ENCODE measurements at places on chromosomes 7 and 10.
A peak's percentile ranks its signal among the peaks of the same experiment; 100 is the strongest.

DNA sequence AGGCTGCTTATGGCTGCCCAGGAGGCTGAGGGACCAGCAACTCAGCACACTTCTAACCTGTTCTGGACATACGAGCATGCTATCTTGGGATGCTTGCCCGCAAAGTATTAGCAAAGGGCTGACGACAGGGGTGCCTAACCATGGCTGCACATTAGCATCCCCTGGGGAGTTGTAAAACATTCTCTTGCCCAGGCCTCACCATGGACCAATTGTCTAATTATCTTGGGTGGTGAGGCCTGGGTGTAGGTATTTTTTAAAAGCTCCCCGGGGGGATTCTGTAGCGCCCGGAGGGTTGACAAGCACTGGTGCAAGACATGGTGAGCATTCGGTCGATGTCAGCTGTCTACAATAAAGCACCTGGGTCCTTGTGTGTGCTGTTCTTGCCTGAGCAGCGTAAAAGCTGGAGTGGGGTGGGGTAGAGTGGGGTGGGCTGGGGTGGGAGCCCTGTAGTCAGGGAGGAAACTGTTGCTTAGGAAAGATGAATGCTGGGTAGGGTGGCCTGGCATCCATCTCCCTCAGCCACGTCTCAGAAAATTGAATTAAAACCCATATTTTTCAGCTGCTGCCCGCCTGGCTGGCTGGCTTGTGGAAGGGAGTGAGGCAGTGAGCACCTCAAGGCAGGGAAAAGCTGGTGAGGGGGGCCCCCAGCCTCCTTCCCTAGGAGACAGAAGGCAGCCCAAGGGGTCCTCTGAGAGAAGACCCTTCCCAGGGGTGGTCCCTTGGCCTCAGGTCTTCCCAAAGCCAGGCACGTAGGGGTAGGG lies 2.9 kb upstream of the ADCYAP1R1 start:
- DNase-seq, result no peak

GRCh38 chr10:95785317-95785716 lies 29.4 kb downstream of the ENTPD1 start:
- no peak for DNase-seq

GRCh38 chr10:7320072-7320471 lies 90.8 kb downstream of the SFMBT2 start:
- no peak for DNase-seq

DNA sequence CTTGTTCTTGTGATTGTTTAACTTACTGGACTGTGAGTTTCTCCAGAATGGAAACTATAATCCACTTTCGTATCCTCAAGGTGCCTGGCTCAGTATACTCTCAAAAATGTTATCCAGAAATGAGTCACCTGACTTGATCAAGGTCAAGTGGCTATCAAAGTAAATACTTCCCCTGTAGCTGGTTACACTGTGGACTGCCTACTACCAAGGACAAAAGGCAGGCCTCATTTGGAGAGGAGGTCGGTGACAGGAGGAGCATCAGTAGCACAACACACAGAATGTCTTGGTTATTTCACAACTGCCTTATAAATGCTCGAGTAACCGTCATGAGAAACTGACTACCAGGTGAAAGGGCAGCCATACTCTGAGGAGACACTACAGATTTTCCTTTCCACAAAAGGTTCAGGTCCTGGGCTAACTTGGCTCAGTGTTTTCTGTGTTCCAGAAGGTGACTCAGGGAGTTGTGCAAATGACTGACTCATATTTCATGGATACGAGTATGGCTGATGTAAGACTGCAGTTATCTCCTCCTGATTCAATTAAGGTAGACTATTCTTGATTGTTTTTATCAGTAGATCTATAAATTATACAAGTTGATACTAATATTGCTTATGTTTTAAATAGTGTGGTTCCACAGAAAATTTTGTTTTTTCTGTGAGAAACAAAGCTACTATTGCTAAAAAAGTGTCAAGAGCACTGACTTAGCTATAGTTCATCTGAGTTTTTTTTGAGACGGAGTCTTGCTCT lies 4.2 kb upstream of the CCNY start:
- DNase-seq, result peak; percentile 94

- DNase-seq, result peak; percentile 17
Observed at GRCh38 chr7:82126576-82126975, 317.0 kb downstream of the CACNA2D1 start.

GRCh38 chr7:96789914-96790313 lies 80.3 kb upstream of the SEM1 start:
- DNase-seq, result no peak

DNA sequence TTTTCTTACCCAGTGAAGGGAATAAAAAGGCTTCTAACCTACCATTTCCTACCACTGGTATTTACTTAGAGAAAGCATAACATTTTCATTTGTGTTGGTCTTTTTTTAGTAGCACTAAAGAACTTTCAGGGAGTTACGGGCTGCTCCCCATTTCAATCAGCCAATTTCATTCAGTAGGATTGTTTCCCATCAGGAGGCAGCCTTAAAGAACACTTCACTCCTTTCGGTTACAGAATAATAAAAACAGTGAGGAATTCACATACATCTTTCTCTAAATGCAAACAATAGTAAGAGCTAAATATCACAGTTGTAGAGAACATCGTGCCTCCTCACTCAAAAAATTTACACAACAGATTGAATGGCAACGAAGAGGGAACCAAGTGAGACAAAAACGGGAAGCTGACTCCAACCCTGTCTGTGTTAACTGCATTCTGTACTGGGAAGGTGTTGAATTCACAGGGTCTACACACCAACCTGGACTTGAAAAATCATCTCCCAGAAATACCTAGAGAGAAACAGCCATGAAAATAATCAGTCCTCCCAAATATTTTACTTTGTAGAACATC lies 55.5 kb upstream of the ABLIM1 start:
- no peak for DNase-seq

- DNase-seq, result no peak
Observed at GRCh38 chr10:69647126-69647525, 17.1 kb downstream of the FAM241B start.

DNA sequence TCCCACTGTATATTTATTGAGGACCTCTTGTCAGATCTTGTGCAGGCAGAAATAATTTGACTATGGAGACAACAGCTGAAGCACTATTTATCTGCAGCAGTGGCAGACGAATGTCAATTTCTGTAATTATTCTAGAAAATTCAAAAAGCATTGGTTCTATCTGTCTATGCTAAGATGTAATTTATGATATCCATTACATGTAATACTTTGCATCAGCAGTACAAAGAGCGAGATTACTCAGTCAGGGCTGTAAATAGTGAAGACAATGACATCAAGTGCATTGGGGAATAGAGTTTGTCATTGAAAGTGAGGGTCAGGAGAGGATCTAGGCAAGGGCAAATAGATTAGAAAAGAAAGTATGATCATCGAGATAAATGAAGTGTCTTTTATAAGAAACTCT lies 508.2 kb downstream of the ZWINT start:
- no peak for DNase-seq

GRCh38 chr7:2872296-2872874 lies 28.3 kb upstream of the GNA12 start:
- no peak for DNase-seq

DNA sequence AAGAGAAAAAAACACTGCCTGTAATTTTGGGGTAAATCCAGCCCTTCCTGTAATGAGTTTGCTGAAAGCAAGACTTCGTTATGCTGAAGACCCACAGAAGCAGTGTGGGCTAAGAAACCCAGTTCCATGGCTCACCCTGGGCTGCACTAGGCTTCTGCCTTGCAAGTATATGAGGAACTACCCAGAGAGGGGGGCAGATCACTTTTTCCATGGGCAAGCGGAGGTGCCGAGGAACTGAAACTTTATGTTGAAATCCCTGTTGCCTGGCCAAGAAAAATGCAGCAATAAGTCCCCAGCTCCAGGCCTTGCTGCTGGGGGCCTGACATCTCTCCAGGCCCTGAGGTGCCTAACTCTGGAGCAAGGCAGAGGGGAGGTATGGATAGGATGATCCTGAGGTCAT lies 8.5 kb downstream of the RASSF4 start:
- DNase-seq, result peak; percentile 67

DNA sequence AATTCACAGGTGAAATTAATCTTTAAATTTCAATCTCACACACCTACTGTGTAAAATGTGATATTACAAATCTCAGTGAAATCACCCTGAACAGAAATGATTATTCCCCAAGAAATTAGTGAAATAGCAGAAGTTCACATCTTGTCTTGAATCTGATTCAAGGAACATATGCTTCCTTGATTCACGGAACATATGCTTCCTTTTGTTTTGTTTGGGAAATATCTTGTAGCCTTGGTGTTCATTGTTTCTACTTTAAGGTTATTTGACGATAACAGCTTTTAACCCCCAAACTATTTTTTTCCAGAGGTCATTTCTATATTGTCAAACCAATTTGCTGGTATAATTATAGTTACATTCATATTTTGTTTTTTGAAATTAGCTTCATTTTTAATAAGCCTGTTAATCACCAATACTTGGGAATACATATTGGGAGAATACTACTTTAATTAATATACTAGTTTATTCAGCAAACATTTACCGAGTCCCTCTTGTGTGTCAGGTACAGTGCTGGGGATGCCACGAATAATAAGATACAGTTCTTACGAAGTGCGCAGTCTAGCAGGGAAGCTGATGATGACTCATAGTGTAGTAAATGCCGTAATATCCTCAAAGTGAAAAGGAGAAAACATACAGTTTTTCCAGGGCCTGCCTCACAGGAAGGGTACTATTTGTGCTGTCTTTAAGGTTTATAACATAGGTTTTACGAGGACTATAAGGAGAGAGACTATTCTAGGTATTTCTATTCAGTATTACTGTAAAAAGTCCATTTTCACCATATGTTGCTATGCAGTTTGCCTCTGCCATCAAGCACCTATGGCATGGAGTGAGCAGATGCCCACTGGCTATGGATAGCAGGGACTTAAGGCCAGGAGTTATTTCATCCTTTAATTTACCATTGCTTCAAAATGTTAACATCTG lies 32.5 kb downstream of the PRKAR2B start:
- DNase-seq, result no peak

DNA sequence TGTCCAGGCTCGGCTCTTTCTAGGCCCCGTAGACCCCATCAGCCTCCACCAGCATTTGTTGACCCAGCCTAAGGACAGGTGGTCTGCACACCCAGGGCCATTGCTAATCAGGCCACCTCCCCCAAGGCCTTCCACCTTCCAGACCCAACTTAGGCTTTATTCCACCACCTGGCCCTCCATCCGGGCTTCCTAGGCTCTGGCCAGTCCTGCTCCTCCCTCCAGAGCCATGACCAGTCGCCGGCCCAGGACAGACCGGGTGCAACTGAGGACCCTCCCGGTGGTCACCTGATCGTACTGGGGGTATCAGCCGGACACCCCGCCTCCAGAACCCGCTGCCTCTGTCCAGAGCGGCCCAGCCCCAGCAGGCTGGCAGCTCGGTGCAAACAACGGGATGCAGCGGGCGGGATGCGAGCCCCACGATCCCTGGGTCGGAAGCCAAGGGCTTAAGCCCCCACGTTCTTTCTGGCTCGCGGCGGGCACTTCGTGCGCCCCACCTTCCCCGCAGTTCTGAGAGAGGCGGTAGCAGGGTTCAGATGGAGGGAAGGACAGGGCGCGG lies 545 bp downstream of the NACAD start:
- DNase-seq, result no peak

DNA sequence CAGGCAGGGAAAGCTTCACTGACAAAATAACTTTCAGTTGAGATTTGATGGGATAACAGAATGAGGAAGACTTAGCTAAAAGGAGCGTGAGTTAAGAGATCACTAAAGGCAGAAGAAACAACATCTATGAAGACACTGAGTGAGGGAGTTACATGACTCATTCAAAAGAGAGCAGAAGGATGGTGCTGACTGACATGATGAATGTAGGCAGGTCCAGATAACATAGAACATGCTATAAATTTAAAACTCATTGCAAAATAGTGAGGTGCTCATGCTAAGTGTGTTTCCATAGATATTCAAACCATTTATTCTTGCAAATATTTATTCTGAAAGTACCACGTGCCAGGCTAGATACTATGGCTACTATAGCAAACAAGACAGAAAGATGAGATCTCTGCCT lies 116.4 kb upstream of the DGKB start:
- DNase-seq, result no peak

DNA sequence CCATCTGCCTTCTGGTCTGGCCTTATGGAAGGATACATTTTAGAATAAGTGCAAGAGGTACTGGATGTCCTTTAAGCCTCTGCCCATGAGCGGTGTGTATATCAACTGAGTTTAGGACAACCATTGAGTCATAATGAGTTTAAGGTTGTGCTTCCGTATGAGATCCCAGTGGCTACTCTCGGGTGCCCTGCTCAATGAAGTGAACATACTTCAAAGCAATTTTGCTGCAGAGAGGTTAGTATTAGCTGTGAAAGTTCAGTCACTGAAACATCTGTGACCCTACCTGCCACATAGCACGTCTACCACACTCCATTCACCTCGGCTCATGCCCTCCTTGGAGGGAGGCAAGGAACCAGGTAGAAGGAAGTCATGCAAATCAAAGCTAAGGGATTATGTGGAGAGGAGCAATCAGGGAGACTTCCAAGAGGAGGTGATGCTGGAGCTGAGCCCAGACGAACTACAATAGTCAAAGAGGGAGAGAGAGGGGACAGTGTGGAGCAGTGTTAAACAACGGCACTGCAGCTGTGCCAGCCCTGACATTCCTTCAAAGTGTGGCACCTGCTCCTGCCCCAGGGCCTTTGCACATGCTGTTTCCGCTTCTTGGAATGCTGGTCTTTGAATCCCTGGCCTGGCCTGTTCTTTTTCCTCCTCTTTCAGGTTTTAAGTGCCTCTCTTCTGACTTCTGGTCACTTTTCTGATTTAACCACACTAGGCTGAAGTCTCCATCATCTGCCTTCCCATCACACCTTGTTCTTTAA lies 25.4 kb downstream of the BTBD16 start:
- DNase-seq, result no peak

GRCh38 chr7:35037211-35037525 lies at the start of gene DPY19L1:
Gene DPY19L1, minus strand, starts transcription at chr7:35037485. Its CDS starts 91 bp downstream, at chr7:35037394.
- no peak for DNase-seq

DNA sequence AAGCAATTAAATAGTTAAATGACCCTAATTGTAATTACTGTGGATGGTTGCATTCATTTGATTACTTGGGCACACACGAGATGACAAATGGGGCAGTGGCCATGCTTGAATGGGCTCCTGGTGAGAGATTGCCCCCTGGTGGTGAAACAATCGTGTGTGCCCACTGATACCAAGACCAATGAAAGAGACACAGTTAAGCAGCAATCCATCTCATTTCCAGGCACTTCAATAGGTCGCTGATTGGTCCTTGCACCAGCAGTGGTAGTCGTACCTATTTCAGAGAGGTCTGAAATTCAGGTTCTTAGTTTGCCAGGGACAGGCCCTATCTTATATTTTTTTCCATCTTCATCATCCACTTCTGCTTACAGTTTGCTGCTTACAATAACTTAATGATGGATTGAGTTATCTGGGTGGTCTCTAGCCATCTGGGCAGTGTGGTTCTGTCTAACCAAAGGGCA lies 8.3 kb downstream of the PCBD1 start:
- peak; percentile 88 for DNase-seq

- no peak for DNase-seq
Observed at GRCh38 chr7:127245002-127245401, 7.7 kb downstream of the GRM8 start.

GRCh38 chr10:154348-154747 lies 19.1 kb downstream of the ZMYND11 start:
- DNase-seq, result peak; percentile 32

- peak; percentile 82 for DNase-seq
Observed at GRCh38 chr10:7525314-7526016, 114.6 kb upstream of the SFMBT2 start.

- peak; percentile 39 for DNase-seq
Observed at GRCh38 chr10:98340940-98341310, 72.9 kb upstream of the LOXL4 start.
